ENCODE measurements at places on chromosomes 11 and 22.

DNA sequence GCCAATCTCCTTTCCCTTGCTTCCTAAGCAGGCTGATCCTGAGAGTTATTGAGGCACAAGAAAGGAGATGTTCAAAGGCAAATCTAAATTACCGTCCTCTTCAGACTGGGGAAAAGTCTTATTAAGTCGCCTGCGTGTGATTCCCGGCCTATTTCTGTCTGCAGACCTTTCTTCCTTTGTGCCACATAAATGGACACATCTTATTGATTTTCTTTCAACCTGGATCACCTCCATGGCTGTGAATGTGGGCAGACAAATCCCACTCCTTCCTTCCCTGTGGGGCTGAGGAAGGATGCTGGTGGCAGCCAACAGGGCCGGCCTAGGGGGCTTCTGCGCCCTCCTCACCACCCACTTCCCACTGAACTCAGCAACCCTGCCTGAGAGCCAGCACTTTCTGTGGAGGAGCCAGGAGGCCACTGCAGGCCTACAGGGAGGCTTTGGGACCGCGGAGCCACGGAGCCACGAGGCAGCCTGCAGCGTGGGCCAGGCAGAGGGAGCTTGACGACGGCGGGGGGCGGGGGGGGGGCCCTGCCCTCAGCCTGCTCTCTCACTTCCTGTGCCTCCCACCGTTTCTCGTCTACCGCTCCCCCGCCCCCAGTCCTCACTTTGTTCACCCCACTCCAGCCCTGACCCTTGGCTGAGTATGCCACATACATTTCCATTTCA, 73.6 kb upstream of the LMO1 start:
- no peak for DNase-seq

DNA sequence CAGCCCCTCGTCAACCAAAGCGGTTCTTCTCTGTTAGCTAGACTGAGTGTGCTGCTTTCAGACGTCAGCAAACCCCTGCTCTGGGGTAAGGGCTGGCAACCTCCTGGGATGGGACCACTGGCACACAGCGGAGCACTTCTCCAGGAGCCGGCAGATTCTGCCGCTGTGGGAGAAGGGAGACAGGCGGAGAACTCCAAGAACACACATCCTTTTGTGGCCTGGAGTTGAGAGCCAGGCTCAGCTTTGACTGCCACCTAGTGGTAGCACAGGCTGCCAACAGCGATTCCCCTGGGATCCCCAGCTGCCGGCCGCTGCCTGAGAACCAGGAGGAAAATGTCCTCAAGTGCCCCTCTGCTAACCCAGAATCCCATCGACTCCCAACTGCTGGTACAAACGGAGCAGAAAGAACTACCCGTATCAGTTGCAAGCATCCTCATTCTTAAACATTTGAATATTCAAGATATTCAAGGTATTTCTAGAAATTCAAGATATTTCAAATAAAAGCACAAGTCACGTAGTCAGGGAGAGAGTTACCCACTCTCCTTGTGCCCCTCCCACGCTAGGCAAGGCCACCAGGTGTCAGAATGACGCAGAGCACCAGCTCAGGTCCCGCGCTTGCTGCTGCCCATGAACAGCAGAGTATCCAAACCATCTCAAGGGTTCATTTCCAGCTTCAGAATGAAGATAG, 4.9 kb downstream of the LTO1 start:
- DNase-seq, result no peak

- DNase-seq, result no peak
Measured at GRCh38 chr11:127075758-127076157, 75.2 kb upstream of the KIRREL3 start.

- DNase-seq, result no peak
Measured at GRCh38 chr11:78733031-78733430, 158.4 kb upstream of the NARS2 start.

DNA sequence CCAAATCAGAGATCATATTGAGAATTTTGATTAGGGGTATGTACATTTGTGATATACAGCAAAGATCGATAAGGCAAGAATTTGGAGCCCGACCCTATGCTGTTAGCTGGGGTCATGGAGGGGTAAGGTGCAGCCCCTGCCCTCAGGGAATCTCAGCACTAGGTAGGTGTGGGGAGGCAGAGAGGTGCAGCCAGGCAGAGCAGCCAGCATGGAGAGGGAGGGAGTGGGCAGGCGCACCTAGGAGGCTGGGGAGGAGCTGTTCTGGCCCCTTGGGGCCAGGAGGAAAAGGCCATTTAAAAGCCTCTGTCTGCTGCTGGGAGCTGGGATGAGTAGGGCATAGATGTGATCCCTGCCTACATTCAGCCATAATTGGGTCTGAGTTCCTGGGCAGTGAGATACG, 293.0 kb downstream of the TBC1D22A start:
- no peak for DNase-seq

All from stimulated activated CD8-positive, alpha-beta memory T cell treated with anti-CD3 and anti-CD28 coated beads, Interleukin-15, amount 100 ng/mL, for 4 hours (primary cell).